Cardiac septum (tissue), 1 donor: ENCODE measurements at places on chromosomes 7 and 10. TPM values are rescaled to one million over a fixed set of nuclear protein-coding genes. Genes with fewer than 3 reads are reported as not detected.

The CFAP46 gene
- total RNA-seq = 0.94 TPM

The ADCK2 gene
- total RNA-seq = 9.3 TPM

The CFAP70 gene
- total RNA-seq = 1.4 TPM

The C7orf25 gene
- total RNA-seq = 5.2 TPM

The BTAF1 gene
- total RNA-seq = 15.9 TPM

The SAMD9 gene
- total RNA-seq = 2.8 TPM

The TMEM270 gene
- total RNA-seq = not detected
